ENCODE measurements at places on chromosomes 6 and 20.

DNA sequence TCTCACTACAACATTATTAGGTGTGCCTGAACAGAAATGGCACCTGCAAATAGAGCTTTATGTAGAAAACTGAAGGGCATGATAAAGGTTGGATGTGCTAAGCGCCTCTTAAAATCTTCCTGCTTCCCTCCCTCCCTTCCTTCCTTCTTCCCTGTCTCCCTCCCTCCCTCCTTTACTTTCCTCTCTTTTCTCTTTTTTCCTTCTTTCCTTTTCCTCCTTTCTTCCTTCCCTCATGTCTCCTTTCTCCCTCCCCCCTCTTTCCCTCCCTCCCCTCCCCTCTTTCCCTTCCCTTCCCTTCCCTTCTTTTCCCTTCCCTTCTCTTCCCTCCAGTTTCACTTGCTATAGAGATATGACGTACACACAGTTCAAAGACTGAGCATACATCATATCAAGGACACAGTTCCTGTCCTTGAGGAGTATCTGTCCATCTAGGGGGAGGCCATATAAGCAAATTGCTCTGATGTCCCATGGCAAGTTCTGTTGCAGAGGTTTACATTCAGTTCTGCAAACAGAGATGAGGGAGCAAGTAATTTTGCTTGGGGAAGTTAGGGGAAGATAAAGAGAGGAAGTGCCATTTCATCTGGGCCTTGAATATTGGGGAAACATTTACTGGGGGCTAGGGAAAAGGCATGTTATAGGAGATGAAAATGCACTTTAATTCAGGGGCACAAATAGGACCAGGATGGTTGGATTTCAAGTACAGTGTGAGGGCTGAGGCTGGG lies 79.0 kb upstream of the EEF1E1 start:
- DNase-seq: no peak

GRCh38 chr6:108156180-108156937 lies 9.5 kb upstream of the NR2E1 start:
- no peak for DNase-seq

DNA sequence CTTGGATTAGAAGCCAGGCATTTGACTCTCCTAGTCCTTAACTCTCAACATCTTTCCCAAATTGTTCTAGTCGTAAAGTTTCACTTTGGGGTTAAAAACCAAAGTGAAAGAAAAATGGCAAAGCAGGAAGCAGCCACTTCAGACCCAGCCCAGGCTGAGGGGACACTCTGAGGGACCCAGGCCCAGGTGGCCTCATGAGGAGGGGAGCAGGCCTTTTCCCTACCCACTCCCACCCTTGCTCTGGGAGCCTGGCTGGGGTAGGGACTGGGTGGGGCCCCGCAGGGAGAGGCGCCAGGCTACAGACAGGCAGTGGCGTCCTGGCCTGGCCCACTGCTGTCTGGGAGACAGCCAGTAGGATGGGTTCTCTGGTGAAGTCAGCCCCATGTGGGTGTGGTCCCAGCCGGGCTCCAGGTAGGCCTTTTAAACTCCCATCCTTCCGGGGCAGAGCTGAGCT lies 68.7 kb upstream of the MYL9 start:
- peak; percentile 28 for DNase-seq

GRCh38 chr6:9540534-9541126 lies 874.2 kb downstream of the TFAP2A start:
- no peak for DNase-seq
